ENCODE measurements at places on chromosomes 12 and 14.

- no peak for DNase-seq
Observed at GRCh38 chr12:131805421-131805820, 22.8 kb upstream of the MMP17 start.

DNA sequence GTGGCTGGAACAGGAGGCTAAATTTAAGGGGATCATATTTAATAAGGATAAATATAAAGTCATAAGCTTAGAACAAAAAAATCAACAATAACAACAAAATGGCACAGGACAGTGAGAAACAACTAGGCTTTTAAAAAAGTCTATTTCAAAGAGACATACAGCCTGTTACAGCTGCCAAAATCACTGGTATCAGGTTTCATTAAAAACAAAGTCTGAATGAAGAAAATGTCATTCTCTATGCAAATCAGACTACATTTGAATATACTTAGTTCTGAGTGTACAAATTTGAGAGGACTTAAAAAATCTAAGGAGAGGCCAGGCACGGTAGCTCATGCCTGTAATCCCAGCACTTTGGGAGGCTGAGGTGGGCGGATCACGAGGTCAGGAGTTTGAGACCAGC is 44.0 kb downstream of the TFCP2 start:
- DNase-seq, result no peak

DNA sequence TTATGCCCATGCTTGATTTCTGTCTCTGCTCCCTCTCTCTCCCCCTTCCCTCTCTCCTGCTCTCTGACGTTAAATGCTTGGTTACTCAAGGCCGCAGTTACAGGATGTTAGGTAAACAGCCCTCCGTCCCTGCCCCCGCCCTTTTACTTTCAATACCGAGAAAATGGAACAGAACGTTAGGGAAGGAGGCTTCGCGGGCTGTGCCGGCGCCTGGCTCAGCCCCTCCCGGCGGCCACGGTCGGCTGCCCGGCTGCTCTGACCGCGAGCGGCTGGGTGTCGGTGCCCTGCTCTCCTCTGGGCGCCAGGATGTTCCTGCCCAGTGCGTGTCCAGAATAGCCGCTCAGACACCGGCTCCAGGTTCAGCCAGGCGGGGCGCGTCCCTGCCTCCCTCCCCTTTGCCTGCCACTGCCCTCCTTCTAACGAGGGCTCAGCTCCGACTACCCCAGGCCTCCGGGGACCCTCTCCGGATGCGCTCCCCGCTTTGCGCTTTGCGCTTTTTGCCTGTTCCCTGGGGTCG is 166.1 kb downstream of the ADCK1 start:
- no peak for DNase-seq

- no peak for DNase-seq
Observed at GRCh38 chr12:53805791-53806190, 54.0 kb upstream of the CISTR start.

- DNase-seq, result no peak
Observed at GRCh38 chr12:112859291-112859690, 47.5 kb upstream of the OAS1 start.

GRCh38 chr14:101405171-101405883 is 156.0 kb upstream of the DIO3 start:
- no peak for DNase-seq

- DNase-seq, result no peak
Observed at GRCh38 chr14:51716610-51717009, 64.9 kb downstream of the FRMD6 start.

DNA sequence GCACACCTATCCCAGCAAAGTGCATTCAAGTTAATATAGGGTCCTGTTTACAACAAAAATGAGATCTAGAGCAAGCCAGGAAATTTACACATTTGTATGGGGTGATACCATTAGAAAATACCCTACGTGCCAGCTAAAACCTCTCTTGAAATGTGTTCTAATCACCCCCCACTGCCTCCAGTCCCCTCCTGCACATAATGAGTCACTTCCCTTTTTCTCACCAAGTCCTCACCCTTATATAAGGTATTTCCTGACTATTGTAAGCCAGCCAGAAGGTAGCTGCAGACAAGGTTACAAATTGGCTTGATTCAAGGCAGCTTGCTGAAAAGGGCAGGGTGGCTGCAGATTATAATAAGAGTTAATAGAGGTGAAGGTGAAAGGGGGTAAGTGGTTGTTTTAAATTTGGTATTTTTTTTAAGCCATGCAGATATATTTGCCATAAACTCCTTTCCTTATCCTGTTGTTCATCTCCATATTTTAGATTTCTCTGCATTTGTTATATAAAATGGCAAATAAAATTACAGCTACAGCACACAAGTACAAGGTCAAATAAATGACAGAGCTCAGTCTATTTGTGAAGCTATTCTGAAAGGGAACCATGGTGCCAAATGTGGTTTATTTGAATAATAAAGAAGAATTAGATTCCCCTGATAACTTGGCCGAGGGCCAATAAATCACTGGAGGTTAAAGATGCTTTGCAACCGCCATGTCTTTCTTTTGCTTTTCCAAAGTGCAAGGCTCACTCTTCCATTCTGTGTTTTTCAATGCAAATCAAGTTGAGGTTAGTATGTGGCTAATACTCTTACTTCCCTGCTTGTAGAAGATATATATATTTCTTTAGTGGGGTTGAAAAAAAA is 385.9 kb downstream of the EGLN3 start:
- DNase-seq, result no peak

DNA sequence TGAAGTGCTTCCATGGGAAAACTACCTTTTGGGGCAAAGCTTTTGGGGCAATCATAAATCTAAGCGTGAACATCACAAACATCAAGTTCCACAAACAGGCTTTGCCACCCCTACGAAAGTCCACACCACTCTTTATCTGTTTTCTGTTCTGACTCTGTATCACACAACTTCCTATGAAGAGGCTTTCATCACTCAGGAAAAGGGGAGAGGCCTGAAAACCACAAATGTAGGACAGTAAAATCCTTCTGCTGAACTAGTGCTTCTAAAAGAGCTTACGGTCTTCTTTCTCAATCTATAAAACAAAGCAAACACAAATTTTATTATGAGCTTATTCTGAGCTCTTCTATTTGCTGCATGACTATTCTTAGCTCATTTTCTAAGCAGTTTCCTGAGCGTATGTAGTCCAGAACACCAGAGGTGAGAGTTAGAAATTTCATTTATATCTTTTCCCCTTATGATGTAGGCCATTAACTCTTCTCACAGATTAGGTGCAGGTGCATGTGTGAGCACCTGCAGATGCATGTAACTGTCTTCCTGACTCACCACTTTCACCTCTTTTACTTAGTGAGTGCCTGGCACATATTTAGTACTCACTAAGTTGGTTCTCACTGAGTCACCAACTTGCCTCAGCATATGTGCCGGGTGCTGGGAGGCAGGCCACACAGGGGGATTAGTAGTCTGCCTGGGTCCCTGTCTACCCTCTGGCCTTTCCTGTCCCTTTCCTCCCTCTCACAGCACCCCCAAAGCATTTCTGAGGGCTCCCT is 32.9 kb upstream of the SYCP3 start:
- DNase-seq, result no peak

DNA sequence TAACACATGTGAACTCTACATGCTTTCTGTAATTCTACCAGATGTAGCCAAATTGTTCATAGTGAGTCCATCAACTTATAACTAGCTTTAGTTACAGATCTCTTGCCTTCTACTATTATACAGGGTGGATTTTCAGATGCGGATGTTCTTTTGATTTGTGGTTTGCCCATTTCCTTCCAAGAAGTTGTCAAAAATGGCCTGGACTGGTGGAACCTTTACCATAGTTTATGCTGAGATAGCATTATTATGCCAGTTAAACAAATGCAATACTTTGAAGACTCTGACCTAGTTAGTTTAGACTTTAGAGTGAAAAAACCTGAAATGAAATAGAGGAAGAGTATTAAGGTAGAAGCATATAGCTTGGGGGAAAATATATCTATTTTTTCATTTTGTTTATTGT is 27.4 kb upstream of the CFL2 start:
- no peak for DNase-seq

GRCh38 chr14:59123975-59124374 is 64.5 kb upstream of the DAAM1 start:
- DNase-seq, result no peak

- no peak for DNase-seq
Observed at GRCh38 chr12:106889950-106890626, 65.6 kb upstream of the TMEM263 start.

DNA sequence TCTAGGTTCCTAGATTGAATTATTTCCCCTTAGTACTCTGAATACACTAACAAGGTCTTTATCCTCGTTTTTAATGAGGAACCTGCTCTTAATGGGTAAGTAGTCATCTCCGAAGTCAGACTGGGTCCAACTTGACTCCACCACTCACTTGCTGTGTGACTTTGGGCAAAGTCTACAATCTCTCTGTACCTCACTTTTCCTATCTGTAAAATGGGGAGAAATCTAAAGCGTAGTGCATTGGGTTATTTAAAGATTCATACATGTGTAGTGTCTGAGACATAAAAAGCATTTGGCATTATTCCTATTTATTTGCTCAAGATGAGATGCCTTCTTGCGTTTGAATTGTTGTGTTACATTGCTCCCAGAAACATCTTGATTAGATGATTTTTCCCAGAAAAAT is 51.5 kb downstream of the GTF2A1 start:
- DNase-seq, result no peak
